ENCODE measurements at places on chromosomes 13 and 19.

GRCh38 chr13:91406619-91407018 lies 8.2 kb downstream of the GPC5 start:
- peak; percentile 3 for DNase-seq

DNA sequence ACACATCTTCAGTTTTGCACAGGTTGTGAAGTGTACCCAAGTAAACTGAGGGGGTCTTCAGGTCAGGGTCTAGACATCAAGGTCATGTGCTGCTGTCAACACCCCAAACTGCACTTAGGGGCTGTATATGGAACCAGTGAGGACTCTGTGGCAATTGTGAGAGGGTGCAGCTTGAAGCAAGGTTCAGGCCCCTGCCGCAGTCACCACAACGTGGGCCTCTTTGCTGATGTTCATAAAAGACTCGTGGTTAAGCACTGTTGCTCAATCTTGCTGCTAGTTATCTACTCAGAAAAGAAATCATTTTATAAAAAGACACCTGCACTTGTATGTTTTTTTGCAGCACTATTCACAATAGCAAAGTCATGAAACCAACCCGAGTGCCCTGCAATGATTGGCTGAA lies 907.4 kb downstream of the UQCRFS1 start:
- DNase-seq, result no peak

DNA sequence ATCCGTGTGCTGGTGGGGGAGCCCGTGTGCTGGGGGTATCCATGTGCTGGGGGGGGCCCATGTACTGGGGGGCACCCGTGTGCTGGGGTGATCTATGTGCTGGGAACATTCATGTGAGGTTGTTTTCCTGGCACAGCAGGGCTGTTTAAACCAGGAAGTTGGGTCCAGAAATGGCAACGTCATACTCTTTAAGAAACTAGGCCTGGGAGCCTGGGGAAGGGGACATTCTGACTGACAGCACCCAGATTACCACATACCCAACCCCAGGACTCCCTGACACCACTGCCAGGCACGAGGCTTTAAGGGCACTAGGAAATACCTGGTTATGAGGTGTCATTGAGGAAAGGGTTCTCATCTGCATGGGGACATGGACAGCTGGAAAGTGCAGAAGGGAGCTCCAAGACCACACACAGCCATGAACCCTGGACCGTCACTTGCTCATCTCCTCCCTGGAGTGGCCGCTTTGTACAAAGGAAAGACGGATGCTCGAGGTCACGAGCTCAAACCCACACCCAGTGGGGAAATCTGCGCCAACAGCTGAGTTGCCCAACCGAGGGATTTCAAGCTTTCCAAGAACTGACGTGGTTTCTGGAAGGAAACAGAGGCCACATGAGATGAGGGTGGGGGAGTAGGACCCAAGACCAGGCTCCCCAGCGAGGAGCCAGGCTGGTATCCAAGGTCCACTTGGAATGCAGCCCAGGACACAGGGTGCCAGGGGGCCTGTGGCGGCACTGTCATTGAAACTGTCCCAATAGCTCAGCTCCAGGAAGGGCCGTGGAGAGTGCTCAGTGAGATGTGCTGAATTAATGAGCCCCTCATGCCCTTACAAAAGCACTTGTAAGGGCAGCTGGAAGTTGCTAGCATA lies 40.9 kb downstream of the RAB20 start:
- no peak for DNase-seq

DNA sequence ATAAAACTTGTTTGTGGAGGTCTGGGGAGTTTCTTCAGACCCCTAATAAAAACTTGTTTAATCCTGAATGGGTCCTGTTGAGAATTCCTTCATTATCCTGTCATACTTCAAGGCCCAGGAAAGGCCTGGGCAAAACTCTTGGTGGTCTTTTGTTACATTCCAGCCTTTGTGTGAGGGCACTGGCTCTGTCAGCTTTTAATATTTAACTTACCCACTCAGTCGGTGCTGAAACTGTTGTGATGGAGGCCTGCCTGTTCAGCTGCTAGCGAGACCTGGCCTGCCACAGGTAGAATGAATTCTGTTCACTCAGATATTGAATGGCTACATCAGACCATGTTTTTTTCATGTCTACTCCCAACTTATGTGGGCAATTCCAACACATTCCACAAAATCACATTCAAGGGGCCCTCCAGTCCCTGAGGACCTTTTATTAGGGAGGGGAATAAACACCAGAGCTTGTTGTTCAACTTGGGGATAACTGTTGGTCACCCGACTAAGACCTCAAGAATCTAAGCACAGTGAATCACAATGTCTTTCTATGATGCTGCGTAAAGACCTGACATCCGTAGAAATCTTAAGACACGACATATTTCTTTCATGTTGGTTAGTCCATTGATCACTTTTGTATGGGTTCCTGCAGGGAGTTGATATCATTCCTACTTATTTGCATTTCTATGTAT lies 12.5 kb downstream of the NLRP8 start:
- no peak for DNase-seq

GRCh38 chr13:102234618-102235017 lies 167.2 kb downstream of the FGF14 start:
- no peak for DNase-seq

- DNase-seq, result no peak
Observed at GRCh38 chr13:110353339-110353977, 46.4 kb downstream of the COL4A2 start.

DNA sequence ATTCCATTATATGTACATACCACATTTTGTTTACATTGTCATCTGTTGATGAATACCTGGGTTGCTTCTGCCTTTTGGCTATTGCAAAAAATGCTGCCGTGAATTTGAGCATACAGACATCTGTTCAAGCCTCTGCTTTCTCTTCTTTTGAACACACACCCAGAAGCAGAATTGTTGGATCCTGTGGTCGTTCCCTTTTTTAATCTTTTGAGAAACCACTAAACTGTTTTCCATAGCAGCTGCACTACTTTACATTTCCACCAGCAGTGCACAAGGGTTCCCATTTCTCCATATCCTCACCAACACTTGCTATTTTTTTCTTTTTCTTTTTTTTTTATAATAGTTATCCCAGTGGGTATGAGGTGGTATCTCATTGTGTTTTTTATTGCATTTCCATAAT lies 123.5 kb downstream of the TEX29 start:
- DNase-seq, result no peak

DNA sequence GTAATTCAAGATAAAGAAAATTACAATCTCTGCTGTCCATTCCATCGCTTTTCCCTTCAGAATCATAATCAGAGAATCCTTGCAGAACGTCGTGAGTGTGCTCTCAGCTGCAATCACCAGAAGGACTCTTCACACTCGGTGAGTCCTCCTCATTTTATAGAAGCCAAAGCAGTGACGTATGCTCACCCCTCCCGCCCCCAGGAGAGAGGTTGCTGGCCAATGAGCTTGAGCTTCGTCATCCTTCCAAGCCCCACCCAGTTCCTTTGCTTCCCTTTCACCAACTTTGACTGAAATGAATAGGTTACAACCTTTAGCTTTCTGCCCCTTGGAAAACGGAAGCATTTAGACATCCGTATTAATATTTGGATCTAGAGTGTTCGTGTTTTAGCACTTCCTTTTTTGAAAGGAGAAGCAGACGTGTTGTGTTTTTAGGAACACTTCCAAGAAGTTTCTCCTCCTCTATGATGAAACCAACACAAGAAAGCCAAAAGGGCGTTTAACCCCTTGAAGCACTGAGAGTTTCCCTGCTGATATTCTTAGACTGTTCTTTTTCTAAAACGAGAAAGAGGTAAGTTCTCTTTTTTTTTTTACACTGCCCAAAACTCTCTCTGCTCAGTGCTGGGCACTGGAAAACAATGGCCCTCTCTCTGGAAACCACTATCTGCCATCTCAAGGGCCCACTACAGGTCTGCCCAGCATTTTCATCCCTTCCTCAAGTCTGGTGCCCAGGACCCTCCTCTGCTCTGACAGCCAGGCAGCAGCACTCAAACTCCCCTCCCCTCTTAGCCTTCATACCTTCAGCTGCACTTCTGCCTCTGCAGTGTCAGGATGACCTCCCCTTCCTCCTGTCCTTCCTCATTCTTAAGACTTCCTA lies 44.3 kb upstream of the CEACAM21 start:
- no peak for DNase-seq

DNA sequence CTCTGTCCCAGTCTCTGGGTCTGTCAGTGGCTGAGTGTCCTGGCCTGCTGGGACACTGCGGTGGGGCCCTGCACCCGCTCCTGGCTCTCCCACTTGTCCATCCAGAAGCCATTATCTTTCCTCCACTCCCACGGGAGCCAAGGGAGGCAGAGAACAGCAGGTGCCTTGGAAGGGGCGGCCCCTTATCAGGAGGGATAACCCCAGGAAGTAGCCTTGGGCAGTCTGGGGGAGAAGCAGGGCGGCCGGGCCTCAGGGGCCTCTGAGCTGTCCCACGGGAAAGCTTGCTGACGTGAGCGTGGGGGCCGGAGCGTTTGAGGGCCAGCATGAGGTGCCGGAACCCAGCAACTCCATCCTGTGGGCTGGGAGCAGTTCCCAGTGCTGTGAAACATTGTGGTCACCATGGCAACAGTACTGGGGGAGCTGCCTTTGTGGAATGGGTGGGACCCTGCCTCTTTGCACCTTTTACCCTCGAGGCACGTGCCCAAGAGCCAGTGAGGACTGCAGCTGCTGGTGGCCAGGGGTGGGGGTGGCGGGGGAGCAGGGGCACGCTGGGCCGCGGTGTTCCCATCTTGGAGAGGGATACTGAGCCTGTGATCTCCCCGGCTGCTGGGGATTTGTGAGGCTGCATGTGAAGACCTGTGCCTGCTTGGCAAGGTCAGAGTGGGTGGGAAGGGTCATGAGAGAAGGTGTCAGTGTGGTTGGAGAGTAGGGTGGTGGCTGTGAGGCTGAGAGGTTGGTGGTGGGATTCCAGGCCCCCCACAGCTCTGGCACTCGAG lies 20.9 kb downstream of the KLHL26 start:
- no peak for DNase-seq

- no peak for DNase-seq
Observed at GRCh38 chr19:43353606-43354304, at the start of gene CD177. Gene CD177 (plus strand): TSS chr19:43353686. CDS start chr19:43353715, 29 bp downstream.

DNA sequence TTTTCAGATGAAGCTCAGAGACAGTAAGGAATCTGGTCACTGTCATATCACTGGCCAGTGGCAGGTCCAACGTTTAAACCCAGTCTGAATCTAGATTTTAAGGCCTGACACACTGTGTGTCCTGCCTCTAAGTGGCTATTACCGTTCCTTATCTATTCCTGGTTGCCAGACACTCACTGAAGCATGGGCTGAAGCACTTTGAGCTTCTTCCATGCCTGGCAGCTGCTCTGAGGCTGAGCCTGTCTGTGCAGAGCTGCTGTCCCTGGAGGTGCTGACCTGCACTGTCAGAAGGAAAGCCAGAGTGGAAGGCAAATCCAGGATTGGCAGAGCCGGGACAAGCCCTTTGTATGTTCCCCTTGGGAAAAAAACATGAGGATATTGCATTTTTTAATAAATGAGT lies 109.2 kb upstream of the SLC7A1 start:
- no peak for DNase-seq

DNA sequence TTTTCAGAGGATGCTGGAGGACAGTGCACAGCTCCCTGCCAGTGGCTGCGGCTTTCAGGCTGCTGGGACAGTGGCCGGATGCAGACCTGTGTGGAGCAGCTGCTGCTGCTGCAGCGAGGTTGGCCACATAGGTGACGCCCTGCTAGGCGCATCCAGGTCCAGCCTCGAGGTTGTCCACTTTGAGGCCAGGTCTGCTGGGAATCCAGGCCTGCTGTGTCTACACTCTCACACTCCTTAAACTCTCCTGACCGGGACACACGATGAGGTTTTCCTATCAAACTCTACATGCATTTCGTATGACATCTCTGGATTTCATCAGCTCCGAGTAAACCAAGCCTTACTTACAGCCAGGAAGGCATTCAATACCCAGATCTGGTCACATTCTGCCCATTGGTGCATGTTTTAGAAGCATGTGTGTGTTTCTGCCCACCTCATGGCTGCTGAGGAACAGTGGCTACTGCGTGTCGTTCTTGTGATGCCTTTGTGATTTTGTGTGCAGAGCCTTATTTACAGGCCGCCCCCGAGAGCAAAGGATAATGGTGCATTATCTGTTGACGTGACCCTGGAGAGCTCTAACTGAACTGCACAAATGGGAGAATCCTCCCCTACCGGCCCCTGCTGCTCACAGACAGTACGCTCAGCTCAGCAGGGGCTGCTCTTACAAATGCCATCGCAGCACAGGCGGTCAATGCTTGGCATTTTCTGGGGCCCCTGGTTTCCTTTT lies 12.3 kb upstream of the MCF2L start:
- DNase-seq, result no peak

DNA sequence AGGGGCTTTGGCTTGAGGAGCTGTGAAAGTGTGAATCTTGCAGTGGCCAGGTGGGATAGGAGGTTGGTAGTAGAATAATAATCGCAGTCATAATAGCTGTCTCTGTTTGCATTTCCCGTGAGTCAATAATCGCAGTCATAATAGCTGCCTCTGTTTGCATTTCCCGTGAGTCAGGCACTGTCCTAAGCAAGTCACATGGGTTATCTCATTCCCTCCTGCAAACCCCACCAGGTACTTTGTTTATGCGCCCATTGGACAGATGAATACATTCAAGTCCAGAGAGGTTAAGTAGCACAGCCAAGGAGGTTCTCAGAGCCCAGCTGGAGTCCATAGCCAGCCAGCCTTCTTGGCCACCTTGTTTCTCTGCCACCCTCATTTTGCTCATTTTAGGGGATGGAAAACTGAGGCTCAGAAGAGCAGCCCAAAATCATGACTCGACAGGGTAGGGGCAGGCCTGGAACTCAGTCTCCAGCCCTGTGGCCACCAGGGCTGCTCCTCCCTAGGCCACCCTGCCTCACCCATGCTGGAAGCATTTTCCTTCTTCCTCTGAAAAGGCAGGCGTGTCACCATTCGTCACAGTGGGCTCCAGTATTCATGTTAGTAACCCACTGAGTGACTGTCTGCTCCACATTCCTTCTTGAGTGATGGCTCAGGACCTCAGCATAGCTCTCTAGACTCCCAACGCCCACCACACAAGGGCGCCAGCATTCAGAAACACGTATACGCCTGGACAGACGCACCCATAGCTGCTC lies 206.2 kb downstream of the URI1 start:
- no peak for DNase-seq

DNA sequence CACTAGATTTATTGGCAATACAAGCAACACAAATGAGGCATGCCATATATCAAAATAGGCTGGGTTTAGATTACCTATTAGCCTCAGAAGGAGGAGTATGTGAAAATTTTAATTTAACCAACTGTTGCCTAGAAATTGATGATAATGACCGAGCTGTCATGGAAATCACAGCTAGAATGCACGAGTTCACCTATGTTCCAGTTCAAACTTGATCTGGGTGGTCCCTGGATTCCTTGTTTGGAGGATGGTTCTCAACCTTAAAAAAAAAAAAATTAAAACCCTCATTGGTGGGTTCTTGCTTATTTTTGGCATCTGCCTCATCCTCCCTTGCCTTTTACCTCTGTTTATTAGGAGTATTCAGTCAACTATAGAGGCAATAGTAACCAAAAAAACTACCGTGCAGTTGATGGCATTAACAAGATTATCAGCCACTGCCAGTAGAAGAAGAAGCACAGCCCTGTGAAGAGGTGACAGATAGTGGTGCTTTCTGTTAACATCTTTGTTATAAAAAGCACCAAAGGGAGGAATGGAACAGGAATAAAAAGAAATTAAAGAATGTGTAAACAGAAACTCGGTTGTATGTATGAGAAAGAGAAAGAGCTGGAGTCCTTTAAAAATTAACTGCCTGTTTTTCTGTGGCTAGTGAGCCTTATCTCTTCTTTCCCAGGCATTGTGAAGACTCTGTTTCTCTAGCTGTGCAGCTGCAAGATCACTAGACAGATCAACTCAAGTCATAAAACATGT lies 106.4 kb downstream of the ZNF429 start:
- DNase-seq, result no peak

GRCh38 chr19:49869009-49869483 lies 1.7 kb upstream of the PNKP start:
- DNase-seq, result no peak

- DNase-seq, result no peak
Observed at GRCh38 chr13:37357548-37357947, 241.0 kb downstream of the POSTN start.
